Activated CD4-positive, alpha-beta T cell treated with anti-CD3 and anti-CD28 coated beads, Interleukin-2, amount 10 ng/mL, durations not matched to agents 7 days and 5 days (primary cell): ENCODE measurements at places on chromosomes 2 and 18. TPM values are rescaled to one million over a fixed set of nuclear protein-coding genes. Genes with fewer than 3 reads are reported as not detected.

- DNase-seq = no peak
Observed at GRCh38 chr2:178202927-178203326, 8.6 kb downstream of the OSBPL6 start.

GRCh38 chr2:2109186-2109585 is 221.9 kb downstream of the MYT1L start:
- DNase-seq = no peak

GRCh38 chr2:236908439-236909192 is 177.1 kb upstream of the COPS8 start:
- no peak for DNase-seq

DNA sequence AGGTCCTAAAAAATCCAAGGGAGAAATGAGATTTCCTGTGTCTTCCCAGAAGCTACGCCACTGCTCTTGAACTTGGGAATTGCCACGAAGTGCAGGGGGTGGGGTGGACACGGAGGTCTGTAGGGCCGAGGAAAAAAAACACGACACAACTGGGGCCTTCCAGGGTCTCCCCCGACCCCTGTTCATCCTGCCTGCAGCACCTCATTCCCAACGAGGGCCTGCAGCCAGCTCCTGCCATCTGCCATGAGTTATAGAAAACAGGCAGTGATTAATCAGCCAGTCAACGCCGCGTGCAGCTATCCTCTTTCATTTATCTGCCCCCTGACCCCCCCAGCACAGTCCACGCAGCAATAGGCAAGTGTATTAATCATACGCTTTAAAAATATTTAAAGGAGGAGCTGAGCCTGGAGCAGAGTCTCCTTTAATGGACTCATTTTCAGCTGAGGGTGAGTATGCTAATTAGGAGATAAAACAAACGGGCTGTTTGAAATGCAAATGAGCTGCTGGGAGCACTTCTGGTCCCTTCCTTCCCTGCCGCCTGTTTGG is 209.9 kb downstream of the TFCP2L1 start:
- no peak for DNase-seq

PPP1R1C gene
- total RNA-seq = not detected
